LoVo (cell line): ENCODE measurements at places on chromosomes 4 and X.

DNA sequence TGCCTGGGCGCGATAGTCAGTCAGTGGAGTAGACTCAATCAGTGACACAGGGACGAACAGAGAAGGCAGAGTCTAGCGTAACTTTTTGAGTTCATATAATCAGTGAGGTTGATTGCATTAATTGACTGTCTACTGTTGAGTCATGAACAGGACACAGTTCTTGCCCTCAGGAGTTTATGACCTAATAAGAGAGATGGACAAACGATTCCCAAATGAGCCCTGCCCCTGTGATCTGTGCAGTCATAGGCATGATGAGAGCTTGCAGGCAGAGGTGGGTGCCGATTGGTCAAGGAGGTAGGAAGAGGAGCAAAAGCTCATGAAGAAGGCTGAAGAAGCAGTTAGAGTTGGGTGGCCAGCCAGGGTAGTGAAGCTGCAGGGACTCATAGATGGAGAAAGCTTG is 57.1 kb downstream of the ADD1 start:
- DNase-seq, result no peak

GRCh38 chr4:89803915-89804314 is 33.0 kb downstream of the SNCA start:
- no peak for DNase-seq

DNA sequence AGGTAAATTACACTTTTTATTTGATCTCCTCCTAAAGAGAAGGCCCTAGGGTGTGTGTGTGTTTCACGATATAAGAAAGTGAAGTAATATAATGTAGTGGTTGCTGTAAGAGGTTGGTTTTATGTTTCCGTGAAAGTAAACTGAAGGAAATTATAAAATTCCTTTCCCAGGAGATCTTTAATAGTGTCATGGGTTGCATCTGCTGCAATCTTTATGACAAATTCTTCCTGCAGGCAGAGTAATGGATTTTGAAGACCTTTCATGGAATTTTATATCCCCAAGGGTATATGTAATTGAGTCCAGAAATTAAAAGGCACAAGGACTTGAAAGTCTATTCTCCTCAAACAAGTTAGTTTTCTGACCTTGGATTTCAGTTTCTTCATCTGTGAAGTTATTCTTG is 538.6 kb downstream of the ANKRD50 start:
- no peak for DNase-seq

DNA sequence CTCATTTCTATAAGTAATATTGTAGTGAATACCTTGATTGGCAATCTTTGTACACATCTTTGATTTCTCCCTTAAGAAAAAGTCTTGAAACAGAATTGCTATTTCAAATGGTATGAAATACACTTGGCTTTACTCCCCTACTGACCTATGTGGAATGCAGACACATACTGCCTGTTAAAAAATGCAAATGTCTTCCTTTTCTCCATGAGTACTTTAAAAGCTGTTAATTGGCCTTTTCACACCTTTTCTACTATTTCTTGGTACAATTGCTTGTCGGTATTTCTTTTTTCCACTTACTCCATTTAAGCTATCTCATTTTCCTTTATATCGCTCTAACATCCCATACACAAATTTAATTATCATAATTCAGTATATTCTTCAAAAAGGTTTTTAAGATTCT is 87.2 kb downstream of the FRYL start:
- DNase-seq, result no peak

DNA sequence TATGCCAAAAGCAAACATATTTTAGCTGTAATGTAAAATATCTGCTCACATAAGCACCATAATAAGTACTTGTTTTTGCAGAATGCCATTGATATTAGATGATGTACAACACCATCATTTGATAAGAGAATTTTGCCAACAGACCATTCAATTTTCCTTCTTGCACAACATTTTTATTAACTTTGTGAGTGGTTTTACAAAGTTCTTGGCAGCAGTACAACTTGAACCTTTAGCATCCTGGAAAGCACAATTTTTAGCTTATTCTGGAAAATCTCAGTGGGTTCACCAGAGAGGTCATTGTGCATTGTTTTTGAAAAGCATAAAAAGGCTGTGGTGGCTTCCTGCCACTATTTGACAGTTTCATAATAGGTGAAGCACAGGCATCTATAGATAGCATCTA is 26.4 kb upstream of the REPS2 start:
- no peak for DNase-seq

DNA sequence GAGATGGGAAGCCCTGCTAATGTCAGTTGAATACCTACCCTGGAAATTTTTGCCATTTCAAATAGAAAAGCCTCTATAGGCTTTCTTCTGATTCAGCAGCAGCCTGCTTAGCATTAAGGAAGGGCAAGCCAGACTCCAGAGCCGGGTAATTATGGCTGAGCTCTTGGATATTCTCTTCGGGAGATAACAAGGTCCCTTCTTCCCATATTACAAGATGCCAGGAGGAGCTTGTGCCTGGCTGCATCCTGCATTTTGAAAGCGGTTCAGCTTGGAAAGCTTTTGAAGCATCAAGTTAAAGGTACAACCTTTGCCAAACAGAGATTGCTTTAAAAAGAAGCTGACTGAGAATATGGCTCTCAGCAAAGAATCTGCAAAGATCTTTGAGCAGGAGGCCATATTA is 399.6 kb upstream of the RPS6KA3 start:
- DNase-seq, result no peak

DNA sequence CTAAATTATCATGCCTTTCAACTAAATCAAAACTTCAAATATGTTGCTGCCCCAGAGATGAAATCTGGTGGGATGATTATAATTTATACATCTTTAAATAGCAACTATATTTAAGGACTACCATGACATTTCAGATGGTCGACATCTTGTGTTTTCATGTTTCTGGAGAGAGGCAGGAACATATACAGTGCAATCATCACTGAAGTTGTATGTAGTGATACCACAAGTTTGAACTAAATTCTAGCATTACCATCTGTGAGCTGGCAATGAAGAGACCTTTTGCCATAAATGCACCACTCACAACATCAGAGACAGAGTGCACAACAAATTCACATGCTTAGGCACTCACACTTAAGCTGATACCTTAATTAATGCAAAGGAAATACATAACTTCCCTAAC is 196.4 kb upstream of the GPC4 start:
- no peak for DNase-seq

DNA sequence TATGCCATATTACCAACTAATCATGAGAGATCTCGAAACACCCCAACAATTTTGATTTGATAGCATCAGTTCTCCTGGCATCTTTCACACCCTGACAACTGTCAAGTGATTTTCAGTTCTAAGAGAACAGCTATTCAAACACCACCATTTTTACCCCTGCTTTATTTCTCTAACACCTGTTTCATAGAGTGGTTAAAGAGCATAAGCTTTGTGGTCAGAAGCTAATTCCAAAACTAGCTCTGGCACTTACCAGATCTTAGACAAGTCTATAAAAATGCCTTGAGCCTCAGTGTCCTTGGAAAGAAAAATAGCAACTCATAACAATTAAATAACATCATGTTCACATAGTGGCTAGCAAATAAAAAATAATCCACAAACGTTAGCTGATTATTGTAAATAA is 17.9 kb downstream of the PPA2 start:
- no peak for DNase-seq

DNA sequence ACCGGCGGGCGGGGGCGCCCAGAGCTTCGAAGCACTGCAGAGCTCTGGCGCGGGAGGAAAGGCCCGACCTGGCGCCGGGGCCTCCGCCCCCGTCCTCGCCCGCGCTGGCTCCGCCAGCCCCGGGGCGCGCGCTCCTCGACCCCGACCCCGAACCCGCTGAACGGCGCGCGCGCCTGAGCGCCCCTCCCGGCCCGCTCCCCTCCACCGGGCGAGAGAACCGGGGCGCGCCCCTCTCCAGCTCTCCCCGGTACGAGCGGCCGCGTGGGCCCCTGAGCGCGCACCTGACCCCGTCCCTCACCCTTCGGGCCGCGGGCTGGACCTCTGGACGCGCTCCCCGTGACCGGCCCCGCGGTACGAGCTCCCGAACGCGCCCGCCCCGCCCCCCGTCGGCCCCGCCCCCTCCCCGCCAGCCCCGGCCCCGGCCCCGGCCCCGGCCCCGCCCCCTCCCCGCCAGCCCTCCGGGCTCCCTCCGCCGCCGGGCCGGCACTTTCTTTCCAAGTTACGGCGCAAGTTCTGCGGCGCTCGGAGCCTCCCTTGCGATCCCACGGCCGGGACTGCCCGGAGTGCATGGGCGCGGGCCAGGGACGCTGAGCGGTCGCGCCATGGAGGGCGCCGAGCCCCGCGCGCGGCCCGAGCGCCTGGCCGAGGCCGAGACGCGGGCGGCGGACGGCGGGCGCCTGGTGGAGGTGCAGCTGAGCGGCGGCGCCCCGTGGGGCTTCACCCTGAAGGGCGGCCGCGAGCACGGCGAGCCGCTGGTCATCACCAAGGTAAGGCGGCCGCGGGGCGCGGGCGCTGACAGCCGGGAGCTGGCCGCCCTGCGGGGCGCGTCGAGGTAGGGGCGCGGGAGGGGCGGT is at the start of gene SHROOM2:
Gene SHROOM2 (plus strand): TSS at position 486 of the 854 bp plus-strand sequence. CDS start 117 bp downstream, at position 603.
- DNase-seq, result peak; percentile 11

GRCh38 chrX:22963196-22963595 is 36.6 kb upstream of the DDX53 start:
- DNase-seq, result no peak

DNA sequence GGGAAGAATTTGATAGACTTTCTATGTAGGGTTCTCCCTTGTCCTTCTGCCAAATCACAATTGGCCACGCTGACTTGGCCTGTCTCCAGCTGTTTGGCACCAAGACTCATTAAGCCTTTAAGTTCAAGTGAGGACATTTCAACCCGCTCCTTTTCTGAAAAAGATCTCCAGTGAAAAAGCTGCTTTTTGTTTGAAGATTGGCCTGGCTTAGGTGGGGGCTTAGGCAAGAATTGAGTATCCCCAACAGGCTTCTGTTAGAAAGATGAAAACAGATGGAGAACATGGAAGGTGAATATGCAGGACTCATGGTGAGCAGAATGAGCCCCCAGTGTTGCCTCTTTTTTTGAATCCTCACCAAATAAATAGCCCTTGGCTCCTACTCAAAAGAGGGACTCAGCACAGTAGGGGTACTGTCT is 28.5 kb upstream of the LIMCH1 start:
- DNase-seq, result no peak

GRCh38 chr4:179486570-179487335 is 2044.5 kb upstream of the AGA start:
- DNase-seq, result no peak

DNA sequence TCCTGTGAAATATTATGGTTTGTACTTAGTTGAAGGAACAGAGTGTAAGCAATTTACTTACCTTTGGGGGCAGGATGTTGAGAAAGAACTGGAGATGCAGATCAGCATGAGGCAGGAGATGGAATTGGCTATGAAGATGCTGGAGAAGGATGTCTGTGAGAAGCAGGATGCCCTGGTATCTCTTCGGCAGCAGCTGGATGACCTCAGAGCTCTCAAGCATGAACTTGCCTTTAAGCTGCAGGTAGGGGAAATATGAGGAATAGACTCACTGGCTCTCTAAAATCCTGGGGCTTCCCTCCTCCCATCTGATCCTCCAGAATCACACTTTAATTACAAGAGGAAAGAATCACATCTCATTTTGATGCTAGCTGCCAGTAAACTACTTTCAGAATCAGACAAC is 51.0 kb downstream of the GRSF1 start:
- no peak for DNase-seq

DNA sequence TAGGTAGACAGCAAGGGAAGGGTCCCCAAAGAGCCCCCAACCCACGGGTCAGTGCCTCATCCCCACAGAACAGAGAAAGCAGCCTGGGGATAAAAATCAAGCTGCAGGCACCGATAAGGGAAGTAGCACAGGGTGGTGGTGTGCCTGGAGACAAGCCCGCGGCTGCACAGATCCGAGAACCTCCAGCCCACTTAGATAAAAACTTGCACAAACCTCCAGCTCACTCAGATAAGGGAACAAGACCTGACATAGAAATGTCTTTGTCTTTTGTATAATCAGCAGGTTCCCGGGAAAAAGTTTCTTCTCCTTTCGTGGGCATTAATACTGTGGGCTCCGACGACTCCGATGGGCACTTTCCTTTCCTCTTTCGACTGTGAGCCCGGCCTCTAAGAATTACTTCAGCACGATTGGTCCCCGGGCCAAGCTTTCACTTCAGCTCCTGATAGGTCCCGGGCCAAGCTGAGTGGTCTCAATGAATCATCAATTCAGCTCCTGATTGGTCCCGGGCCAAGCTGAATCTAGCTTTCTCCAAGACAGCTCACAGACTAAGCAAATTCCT is 32.4 kb downstream of the PRDX4 start:
- DNase-seq, result no peak

GRCh38 chrX:18891548-18891945 is 92.4 kb downstream of the PHKA2 start:
- no peak for DNase-seq

GRCh38 chr4:16048619-16049419 is 35.0 kb downstream of the PROM1 start:
- no peak for DNase-seq

- no peak for DNase-seq
Observed at GRCh38 chr4:68693325-68694075, 23.0 kb upstream of the UGT2B15 start.

GRCh38 chrX:54891573-54891972 is 29.1 kb upstream of the TRO start:
- peak; percentile 1 for DNase-seq

- DNase-seq, result no peak
Observed at GRCh38 chrX:133461231-133461630, 45.9 kb upstream of the GPC4 start.

GRCh38 chr4:155973639-155974475 is 20.2 kb upstream of the CTSO start:
- DNase-seq, result no peak

- peak; percentile 7 for DNase-seq
Observed at GRCh38 chrX:116239944-116240840, 69.6 kb downstream of the AGTR2 start.

- DNase-seq, result no peak
Observed at GRCh38 chr4:38983787-38984598, 48.2 kb downstream of the TMEM156 start.

- no peak for DNase-seq
Observed at GRCh38 chr4:57370691-57371090, 260.5 kb upstream of the IGFBP7 start.

- DNase-seq, result peak; percentile 18
Observed at GRCh38 chr4:172892300-172892699, 276.3 kb upstream of the GALNT7 start.

DNA sequence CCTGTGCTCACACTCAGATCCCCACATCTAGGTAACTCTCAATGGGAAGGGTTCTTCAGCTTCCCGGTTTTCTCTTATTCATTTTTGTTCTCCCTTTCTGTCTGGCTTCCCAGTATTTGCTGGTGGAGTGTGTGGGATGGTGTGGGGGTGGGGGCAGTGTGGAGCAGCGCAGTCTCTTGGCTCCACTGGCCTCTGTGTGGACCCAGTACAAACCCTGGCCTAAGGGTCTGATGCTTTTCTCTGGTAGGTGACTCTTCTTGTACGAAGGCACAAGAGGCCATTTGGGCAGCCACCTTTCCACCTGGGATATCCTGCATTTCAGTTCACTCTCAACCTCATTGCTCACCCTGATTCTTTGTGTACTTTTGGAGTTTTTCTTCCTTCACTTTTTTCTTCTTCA is 71.3 kb downstream of the NBDY start:
- DNase-seq, result no peak
